ENCODE measurements at places on chromosomes 12 and 14.

DNA sequence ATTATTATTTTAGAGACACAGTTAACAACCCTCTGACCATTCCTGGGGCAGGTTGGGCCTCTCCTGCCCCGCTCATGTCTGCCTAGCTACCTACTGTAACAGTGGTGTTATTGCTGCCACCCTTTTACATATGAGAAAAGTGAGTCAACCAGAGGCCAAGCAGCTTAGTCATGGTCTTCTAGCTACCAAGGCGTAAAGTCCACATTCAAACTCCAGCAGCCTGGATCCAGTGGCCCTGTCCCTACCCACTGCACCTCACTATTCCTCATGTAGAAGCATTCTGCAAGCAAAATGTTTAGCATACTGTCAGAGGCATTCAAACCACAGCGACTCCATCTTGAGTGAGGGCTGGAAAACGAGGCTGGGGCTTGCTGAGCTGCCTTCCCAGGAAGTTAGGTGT lies 95.8 kb downstream of the SLC15A4 start:
- DNase-seq: no peak

DNA sequence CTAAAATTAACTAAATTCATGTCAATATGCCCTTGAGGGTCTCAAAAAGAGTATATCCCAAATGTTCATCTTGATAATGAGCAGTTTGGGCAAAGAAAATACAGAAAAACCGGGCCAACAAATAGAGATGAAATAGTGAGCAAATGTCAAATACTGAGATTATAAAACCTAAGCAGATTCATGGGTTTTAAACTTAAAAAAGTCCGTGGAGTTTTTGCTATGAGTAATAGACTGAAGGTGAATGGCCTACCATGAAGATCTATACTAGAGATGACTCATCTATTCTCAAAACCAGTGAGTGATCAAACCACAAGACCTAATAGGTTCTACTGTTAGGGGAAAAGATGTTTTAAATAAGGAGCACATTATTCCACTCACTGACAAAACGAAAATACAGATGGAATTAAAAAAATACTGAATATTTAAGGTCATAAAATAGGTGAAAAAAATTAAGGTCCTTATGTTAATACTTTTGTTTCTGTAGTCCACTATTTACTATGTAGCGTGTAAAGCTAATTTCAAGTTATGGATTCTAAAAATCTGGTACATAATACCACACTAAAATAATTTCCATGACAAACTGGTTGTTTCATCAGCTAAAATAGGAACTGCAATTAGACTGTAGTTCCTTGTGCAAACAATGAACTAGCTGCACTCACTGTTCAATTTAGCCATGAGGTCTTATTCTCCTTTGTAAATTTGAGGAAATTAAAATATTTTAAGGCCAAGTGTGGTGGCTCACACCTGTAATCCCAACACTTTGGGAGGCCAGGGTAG lies 5.0 kb downstream of the HNRNPC start:
- peak; percentile 76 for DNase-seq

DNA sequence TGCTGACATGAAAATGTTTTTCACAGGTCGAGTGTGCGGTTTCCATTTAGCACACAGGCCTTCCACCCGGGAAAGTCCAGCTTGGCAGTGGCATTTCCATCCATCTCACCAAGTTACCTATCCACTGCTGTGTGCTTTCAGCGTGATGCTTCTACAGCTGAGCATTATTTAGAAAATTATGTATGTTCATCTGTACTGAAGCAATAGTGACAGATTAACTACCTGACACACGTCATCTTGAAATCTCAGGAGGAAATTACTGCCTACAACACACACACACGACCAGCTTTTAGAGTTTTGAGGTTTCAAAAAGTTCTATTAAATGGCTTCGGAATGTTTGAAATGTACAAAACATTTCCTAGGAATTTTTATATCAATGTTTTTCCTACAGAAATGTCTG lies 39.4 kb downstream of the IFNG-AS1 start:
- no peak for DNase-seq

- DNase-seq: no peak
Observed at GRCh38 chr14:99936738-99937474, 128.3 kb upstream of the EVL start.

DNA sequence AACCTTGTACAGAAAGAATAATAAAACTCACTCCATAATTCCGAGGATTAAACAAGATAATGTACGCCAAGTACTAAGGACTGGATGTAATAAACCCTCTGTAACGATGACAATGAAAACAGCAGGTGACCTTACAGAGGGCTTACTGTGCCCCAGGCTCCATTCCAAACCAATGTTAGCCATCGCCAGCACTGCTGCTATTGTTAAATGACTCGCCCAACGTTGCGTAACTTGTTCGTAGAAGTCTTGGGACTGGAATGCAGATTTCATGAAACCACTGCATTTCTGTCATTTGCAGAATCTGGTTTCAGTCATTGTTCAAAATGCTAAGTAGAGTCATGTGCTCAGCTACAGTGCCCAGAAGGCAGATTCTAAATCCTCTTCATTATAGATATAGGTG lies 728 bp upstream of the STON2 start:
- peak; percentile 79 for DNase-seq

GRCh38 chr12:27952510-27952909 lies 20.0 kb downstream of the PTHLH start:
- no peak for DNase-seq

DNA sequence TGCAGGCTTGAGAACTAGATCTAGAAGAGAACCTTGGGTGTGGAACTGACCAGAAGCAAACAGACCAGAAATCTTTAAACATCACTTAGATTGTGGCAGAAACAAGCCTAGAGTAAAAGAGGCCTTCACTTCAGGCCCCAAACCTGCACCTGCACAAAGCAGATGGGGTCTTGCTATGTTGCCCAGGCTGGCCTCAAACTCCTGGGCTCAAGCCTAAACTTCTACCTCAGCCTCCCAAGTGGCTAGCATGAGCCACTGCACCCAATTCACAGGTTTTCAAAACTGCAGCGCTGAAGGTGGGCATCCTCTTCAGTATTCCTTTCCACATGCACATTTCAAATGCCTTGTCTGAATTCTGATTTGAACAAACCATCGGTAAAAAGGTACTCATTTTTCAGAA lies 19.9 kb downstream of the MOK start:
- DNase-seq: no peak

DNA sequence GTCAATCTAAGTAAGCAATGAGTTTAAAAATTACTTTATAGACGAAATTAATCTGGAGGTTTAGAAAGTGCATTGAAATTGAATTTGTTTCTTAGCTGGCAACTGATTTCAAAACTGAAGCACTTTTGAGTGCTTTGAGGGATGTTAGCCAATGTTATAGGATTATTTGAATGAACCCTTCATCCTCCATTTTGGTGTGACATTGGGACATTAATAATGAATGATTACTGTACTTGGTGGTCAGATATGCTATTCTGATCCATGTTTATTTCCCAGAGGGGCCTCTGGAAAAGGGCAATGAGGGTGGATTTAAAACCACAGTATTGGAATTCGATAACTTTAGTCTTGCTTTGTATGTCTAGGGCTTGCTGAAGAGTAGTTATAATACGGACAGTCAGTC lies 183.2 kb downstream of the AKAP6 start:
- DNase-seq: no peak

GRCh38 chr14:71592361-71592760 lies 339.9 kb upstream of the RGS6 start:
- DNase-seq: no peak

DNA sequence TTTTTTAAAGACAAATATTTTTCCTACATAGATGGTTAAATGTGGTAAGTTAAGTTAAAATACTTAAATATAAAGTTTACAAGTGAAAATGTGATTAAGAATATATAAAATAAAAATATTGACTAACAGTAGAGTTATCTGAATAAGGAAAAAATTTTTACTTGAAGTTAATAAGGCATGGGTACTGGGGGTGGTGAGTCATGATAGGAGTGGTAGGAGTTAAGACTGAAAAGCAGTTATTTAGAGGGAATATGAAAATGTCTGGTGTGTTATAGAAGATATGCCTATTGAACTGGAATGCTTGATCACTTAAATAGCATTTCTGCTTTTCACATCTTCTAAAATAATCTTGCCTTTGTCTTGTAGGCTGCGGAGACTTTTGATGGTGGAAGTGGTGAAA lies 68.7 kb downstream of the CCDC91 start:
- DNase-seq: no peak

DNA sequence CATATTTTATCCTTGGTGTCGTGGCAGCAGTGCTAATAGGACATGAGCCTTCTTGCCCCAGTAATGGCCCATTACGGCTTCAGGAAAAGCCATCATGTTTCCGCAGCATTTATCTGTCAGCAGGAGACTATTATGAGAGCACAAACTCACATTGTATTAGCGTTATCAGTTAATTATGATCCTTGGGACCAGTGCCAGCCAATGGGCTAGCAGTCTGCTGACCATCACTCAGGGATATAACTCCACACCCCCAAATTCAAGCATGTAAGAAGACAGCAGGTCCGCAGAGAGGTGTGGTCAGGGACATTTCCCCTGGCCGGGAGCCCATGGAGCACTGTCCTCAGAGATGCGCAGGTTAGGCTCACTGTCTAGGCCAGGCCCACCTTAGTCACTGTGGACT lies 4.9 kb upstream of the ESRRB start:
- DNase-seq: no peak

DNA sequence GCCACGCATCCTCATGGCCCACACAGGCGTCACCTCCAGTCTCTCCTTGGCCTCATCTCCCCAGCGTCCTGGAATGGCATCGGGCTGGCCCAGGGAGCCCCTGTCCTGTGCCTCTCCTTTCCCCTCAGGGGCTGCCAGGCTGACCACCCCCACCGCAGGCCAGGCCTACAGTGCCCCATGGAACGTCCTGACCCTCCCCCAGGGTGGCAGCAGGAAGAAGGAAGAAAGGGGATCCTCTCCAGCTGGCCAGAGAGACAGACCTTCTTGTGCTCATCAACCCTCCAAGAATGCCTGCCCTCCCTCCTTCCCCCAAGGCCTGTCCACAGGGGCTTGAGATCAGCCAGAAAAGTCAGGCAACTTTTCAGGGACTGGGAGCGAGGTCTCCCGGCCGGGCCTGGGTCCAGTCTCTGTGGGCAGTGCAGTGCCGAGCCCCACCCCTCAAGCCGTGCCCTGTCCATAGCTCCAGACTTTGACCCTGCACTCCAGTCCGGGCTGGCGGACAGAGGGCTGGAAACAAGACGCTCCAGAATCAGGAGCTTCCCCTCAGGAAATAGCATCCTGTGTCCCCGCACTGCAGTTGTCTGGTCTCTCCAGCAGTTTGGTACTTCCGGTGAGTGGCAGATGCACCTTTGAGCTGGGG lies at the start of gene DAO:
Gene DAO, plus strand, starts transcription at position 478 of the 640 bp plus-strand sequence. CDS start 4,915 bp downstream, outside the sequence.
- DNase-seq: no peak

DNA sequence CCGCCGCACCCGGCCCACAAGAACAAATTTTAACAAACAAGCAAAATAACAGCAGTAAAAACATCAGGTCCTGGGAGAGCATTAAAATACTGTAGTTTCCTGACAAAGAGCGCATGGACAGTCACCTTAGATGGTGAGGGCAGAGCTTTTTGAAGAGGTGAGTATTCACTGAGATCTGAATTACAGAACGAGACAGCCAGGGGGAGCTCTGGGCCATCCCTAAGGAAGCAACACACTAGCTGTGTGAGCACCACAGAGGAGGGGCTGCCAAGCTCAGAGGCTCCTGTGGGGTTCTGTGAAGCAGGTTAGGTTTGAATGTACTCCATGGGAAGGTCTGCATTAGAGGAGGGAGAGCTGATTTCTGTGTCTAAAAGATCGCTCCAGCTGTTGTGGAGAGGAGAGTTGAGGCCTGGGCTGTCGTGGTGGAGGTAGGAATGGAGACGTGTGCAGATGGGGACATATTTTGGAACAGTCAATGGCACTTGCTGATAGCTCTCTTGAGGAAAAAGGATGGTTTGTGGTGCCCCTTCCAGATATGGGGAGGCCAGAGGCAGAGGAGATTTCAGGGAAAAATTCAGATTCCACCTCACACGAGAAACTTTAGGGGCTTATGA lies 72.9 kb downstream of the TRAFD1 start:
- DNase-seq: peak; percentile 46

DNA sequence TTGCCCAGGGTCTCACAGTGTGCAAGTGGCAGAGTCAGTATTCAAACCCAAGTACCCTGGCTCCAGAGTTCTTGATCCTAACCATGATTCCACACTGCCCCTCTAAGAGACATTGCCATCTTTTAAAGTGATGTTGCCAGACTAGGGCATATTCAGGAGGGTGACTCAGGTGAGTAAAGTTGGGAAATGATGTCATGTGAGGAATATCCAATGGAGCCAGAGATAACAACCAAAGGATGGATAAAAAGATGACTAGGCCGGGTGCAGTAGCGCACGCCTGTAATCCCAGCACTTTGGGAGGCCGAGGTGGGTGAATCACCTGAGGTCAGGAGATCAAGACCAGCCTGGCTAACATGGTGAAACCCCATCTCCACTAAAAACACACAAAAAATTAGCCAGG lies 85.6 kb downstream of the SMOC1 start:
- DNase-seq: no peak

GRCh38 chr12:30796891-30797371 lies 42.2 kb upstream of the CAPRIN2 start:
- no peak for DNase-seq

DNA sequence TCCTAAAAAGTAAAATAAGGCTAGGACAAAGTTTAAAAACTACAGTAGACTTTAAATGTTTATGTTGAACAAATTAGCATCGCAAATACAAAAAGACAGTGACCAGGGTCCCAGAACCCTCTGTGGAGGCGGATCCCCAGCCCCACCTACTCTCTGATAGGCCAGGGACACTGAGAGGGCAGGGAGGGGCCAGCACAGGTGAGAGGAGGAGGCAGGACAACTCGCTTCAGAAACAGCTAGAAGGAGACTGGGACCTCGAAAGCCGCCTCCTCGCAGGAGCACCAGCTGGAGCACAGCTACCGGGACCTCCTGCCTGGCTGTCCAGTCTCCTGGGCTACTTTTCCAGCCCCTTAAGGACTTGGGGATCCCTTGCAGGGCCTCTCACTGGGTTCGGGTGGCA lies 992 bp downstream of the DNAH10 start:
- DNase-seq: no peak

DNA sequence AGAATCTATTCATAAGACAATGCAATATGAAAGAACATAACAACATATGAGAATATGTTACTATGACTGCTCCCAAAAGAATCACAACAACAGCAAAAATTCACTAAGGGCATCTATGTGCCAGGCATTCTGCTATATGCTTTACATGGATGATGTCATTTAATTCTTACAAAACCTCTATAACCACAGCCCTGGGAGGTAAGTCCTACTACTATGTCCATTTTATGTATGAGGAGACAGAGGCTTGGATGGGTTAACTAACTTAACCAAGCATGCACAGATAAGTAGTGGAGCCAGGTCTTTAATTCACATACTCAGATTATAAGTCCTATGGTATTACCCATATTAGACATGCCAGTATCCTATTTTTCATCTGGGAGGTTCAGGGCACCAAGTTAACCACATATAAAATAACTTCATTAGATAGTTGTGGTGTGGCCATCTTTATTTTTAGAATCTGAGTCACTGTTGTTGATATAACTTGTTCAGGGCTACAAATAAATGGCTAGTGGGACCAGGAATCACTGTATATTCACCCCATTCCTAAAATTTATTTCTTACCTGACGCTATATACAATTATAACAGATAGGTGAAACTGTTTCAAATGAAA lies 33.2 kb upstream of the RAD51AP1 start:
- DNase-seq: no peak

GRCh38 chr12:114868995-114869834 lies 185.2 kb upstream of the TBX3 start:
- DNase-seq: no peak

Data from suppressor macrophage treated with lipopolysaccharide for 1 hour (primary cell).